ENCODE measurements at places on chromosomes 7 and 10.

GRCh38 chr7:28062197-28062991 is 118.2 kb downstream of the JAZF1 start:
- DNase-seq, result peak; percentile 73

- DNase-seq, result no peak
Observed at GRCh38 chr10:129223363-129223762, 243.7 kb upstream of the MGMT start.

DNA sequence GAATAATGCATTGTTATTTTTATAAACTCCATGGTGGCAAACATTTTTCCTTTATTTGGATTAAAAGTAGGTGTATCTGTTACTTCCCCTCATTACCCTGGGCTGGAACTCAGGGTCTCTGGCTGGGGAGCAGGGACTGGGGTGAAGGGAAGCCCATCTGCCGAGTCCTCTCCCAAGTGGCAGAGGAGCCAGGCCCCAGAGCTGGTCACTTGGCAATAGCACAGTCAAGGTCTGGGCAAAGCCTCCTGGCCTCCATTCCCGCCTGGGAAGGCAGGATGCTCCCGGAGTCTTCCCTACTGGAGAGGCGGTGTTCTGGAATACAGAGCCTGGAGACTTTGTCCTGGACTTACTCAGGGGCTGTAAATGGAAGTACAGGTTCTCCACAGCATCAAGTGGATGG is 76.2 kb downstream of the CDH23 start:
- no peak for DNase-seq

DNA sequence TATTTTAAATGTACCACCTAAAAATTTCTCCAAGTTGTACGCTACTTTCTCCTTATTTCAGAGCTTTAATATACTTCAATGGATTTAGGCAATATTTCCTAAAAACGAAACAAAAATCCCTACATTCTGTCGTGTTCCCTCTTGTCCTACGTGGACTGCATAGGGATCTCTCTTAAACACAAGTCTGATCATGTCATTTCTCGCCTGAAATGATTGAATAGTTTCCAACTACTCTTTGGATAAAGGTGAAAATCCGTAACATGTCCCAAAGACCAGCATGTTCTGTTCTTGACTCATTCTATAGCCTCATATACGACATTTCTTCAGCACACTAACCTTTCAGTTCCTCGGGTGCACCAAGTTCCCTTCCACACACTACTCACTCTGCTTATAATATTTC is 17.7 kb upstream of the TPK1 start:
- no peak for DNase-seq

DNA sequence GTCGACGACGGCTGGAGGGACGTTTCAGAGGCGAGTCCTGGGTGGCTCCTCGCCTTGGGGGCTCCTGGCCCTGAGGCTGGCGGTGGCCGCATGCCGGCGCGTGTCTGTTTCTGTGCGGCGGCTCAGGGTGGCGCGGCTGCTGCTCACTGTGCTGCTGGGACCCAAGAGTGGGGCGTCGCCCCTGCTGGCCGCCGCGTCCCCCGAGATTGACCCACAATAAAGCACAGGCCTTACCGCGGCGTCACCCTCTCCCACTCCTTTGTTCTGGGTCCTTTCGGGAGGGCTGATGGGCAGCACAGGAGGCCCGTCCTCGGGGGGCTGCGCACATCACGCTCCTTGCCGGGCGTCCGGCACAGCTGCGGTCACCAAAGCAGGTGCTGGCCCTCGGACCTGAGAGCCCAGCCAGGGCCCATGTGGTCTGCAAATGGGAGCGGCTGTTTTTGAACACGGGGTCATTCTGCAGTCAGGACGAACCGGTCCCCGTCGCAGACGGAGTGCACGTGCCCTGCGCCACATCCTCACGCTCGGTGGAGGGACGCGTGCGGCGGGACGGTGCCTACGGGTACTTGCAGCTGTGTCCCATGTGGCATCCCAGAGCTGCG is 19.2 kb downstream of the GET4 start:
- DNase-seq, result no peak

- DNase-seq, result peak; percentile 21
Observed at GRCh38 chr7:28329661-28330363, 82.5 kb upstream of the CREB5 start.

DNA sequence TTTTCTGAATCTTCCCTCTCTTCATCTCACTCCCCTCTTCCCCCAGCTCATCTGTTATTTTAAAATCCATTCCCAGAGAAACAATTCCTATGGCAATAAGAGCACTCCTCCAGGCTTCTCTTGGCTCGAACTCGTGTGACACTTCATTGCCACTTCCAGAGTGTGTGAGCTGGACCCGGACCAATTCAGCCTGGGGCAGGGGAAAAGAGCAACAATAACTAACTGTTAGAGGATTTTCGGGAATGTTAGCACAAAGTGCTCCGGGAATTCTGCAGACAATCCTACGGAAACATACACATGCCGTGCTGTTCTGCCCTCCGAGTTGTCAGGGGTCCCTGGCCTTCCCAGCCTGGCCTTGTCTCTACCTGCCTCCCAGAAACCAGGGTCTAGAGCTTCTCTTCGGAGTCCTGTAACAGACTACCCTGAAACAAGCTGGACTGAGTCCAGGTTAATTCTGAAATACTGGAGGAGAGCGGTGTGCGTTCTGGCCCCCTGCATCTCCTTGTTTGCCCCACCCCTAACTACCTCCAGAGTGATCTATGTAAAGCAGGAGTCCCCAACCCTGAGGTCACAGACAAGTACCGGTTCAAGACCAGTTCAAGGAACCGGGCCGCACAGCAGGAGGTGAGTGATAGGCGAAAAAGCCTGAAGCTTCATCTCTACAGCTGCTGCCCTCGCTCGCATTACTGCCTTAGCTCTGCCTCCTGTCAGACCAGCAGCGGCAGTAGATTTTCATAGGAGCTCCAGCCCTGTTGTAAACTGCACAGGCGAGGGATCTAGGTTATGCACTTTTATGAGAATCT is 11.3 kb downstream of the COL26A1 start:
- no peak for DNase-seq

DNA sequence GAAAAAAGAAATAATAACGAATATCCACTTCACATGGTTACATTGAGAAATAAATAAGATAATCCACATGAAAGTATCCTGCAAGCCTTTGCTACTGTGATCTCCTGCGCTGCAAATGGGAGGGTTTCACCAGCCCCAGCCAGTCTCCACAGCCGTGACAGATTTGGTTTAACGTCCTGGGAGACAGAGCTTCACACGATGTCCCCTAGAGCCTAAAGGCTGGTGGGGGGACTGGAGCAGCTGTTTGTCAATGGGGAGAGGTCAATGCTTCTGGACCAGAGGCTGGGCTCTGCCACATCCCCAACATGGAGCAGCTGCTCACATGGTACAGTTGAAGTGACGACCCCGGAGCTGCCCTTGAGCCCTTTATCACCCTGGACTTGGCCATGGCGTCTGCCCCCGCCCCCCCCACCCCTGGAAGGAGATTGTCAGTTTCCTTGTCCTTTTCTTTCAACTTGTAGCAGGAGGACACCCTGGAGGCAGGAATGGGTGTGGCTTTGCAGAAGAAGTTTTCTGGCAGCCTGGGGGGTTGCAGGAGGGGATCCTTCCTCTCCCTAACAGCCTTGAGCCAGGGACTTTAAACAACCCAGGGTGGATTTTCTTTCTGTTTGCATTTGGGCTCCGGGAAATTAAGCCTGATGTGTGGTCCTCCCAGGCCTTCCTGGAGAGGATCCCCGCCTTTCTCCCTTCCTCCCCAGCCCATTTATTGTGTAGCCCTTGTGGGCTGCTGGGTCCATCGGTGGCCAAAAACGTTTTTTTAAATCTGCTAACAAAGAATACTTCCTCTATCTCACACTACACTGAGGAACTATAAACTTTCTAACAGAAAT is 37.0 kb upstream of the MXI1 start:
- no peak for DNase-seq

GRCh38 chr10:63673846-63674245 is 152.6 kb downstream of the REEP3 start:
- no peak for DNase-seq

DNA sequence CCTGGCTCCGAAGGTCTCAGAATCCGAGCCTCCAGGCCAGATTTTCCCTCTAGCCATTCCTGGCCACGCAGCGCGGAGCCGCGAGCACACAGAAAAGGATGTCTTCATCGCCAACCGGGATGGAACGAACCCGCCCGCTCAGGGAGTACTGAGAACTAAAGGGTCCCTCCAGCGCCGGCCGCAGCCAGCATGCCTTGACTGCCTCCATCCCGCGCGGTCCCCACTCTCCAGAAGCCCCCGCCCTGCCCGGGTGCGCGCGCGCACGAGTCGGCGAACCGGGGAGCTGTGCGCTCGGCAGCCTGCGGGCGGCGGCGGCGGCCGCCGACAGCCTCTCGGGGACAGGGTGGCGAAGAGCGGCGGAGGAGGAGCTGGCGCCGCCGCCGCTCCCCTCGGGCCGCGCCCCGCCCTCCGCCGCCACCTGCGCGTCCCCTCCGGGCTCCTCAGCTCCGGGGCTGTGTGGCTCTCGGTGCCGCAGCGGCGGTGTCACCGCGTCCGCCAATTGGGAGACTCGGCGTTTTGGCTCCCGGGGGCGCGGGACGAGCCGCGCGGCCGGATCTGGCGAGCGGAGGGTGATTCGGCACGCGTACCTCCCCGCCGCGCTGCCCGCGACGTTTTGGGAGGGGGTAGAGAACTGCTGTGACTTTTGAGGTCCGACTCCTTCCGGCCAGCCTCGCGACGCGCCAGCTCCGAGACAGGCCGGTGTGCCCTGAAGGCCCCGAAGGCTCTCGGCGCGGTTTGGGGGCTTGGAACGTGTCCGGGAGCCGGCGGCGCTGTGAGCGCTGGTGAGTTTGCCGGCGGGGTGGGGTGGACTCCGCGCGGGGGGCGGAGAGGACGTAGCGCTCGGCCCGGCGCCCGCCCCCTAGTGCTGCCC is 453 bp upstream of the GALNT17 start:
- peak; percentile 10 for DNase-seq

DNA sequence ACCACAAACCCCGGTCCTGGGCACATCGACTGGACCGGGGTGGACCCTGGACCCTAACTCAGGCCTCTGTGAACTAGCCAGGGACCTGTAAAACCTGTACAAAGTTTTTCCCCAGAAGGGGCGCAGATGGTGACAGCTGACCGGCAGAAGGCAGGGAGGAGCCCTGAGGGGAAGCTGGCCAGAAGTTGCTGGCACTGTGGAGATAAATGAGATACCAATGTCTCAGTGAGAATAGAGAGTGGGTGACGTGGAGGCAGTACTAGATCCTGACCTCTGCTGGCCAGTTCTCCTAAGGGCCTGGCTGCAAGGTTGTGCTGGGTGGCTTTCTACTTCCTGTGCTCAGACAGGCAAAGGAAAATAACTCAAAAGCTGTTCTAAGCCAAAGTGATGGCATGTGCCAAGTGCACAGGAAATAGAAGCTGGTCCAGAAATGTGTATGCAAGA is 10.6 kb upstream of the TSPAN14 start:
- peak; percentile 17 for DNase-seq

- DNase-seq, result peak; percentile 64
Observed at GRCh38 chr10:124648738-124649137, 95.4 kb downstream of the FAM53B start.

DNA sequence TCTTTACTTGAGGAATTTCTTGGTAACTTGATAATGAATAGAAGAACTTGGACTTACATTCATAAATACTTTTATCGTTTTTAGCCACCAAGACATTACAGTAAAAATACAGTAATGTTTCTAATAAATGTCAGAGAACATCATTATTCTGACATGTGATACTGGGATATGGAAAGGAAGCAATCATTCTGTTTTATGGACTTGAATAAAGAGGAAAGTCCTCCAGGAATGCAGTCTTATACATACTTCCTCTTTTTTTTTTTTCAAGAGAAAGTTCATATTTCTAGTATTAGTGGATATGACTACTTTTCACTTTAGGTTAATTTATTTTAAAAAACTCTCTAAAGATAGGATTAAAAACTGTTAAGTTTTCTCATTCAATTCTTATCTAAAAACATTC is 220.0 kb upstream of the SEMA3C start:
- no peak for DNase-seq

DNA sequence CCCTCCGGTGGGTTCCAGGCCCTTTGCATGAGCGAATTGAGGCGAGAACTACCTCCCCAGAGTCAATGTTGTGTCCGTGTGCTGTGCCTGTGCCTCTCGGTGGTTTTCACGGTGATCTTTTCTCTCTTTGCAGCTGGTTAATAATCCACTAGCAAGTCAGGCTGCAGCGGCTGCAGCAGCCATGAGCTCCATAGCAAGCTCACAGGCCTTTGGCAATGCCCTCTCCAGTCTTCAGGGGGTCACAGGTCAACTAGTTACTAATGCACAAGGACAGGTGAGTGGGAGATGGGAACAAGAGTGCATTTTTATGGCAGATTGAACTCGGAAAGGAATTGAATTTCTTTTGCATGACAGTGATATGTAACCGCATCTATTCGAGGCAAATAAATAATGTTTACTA is 159.7 kb upstream of the YAE1 start:
- no peak for DNase-seq

GRCh38 chr10:70753026-70753663 is 32.0 kb downstream of the TBATA start:
- DNase-seq, result no peak

GRCh38 chr10:97763411-97763810 is 8.4 kb downstream of the SFRP5 start:
- DNase-seq, result no peak

GRCh38 chr10:4407783-4408182 is 418.2 kb upstream of the AKR1E2 start:
- DNase-seq, result no peak

DNA sequence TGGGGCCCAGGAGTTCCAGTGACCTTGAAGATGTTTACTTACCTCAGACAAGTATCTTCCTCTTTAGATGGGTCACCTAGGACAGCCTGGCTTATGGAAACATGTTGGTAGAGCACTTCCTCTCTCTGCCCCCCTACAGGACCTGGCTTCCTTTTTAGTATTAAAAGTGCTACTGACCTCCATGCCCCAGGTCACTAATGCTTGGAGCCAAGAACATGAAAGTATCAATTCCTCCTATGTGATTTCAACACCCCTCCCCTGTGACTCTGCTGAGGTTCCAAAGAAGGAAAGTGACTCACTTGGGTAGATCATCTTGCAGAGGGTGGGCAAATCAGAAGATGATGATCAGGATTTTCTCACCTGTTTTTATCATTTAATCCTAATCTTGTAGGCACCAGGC is 125.3 kb upstream of the CCDC6 start:
- DNase-seq, result no peak

DNA sequence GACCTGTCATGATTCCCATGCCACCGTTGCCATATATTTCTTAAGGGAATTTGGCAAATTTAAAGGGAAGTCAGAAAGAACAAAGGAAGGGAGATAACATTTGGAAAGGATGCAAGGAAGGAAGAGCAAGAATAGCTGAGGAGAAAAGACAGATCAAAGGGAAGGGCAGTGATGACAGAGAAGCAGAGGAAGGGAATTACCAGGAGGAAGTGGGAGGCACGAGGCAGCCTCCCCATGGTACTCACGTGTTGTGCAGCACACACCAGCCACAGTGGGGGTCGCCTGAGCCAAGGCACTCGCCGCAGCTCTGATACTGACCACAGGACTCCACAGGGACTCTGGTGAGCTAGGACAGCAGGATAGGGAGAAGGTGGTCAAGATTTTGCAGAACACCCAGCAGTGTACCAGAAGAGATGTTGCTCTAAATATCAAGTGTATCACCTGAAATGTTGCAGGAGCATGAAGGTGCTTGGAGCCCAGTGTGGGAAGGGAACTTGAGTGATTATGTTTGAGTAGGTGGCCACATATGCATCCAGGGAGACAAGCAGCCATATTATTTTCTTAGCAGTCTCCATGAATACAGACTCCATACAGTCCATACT is 335.3 kb downstream of the PLXNA4 start:
- no peak for DNase-seq

- no peak for DNase-seq
Observed at GRCh38 chr7:156236936-156237599, 403.5 kb upstream of the RNF32 start.

- no peak for DNase-seq
Observed at GRCh38 chr10:97650726-97651125, 10.3 kb downstream of the PI4K2A start.

- peak; percentile 57 for DNase-seq
Observed at GRCh38 chr7:32958046-32959025, 1.1 kb downstream of the FKBP9 start.
